ENCODE measurements at places on chromosomes 5 and 9. TPM values are rescaled to one million over a fixed set of nuclear protein-coding genes. Genes with fewer than 3 reads are reported as not detected.

SLC23A1 gene
- total RNA-seq: not detected

NIPAL4 gene
- total RNA-seq: 1.2 TPM

EPB41L4B gene
- total RNA-seq: 1.7 TPM

VCAN gene
- total RNA-seq: 75.1 TPM

MIGA2 gene
- 16.2 TPM for total RNA-seq

PCDHB15 gene
- 6.6 TPM for total RNA-seq

WDR5 gene
- 22.6 TPM for total RNA-seq

GARIN3 gene
- not detected for total RNA-seq

HTR4 gene
- total RNA-seq: 0.27 TPM

S1PR3 gene
- 351 TPM for total RNA-seq

SPINK6 gene
- not detected for total RNA-seq

FIBCD1 gene
- total RNA-seq: not detected

TRIM32 gene
- 25.7 TPM for total RNA-seq

FBXL7 gene
- 22.1 TPM for total RNA-seq

SLC28A3 gene
- not detected for total RNA-seq

PCDHGA4 gene
- total RNA-seq: 12.0 TPM

SLC34A1 gene
- total RNA-seq: not detected

SEMA5A gene
- total RNA-seq: 3.9 TPM

PCDHGA10 gene
- total RNA-seq: 4.1 TPM

B4GALT1 gene
- total RNA-seq: 32.7 TPM

SV2C gene
- 0.23 TPM for total RNA-seq
